ENCODE measurements at places on chromosomes 4 and X. TPM values are rescaled to one million over a fixed set of nuclear protein-coding genes. Genes with fewer than 3 reads are reported as not detected.

Gene MID1
- total RNA-seq = 63.0 TPM

GRCh38 chr4:27886120-27886519 is 1025.5 kb downstream of the STIM2 start:
- DNase-seq = no peak

Gene RIPPLY1
- total RNA-seq = not detected

- no peak for DNase-seq
Measured at GRCh38 chrX:72045552-72046277, 86.0 kb downstream of the RTL5 start.

GRCh38 chr4:126440297-126440696 is 1125.5 kb downstream of the FAT4 start:
- no peak for DNase-seq

- peak; percentile 93 for DNase-seq
Measured at GRCh38 chr4:105708181-105709080, at the start of the genes GSTCD and INTS12. Gene GSTCD, plus strand, starts transcription at chr4:105708784. Its CDS starts 8,830 bp downstream, at chr4:105717614. Gene INTS12, minus strand, starts transcription at chr4:105708689. Its CDS starts 8,684 bp downstream, at chr4:105700005.

- no peak for DNase-seq
Measured at GRCh38 chr4:94574050-94574449, 122.3 kb downstream of the PDLIM5 start.

DNA sequence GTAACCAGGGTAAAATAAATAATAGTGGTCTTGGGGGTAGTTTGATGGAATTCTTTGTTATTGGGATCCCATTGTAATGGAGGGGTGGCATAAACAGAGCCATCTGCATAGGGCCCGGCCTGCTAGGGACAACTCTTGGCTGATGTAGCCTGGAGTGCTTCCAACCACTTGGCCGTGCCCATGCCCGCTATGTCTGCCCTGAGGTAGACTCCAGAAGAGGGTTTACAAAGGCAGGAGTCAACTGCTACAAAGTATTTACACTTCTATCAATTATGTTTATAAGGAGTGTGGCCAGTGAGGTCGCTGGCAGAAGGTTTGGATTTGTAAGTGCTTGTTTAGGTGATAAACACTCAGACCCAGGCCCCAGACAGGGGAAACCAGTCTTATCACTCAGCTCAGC is 8.1 kb downstream of the RASL11B start:
- DNase-seq = no peak

Gene TMPRSS11A
- not detected for total RNA-seq

Gene PROM1
- not detected for total RNA-seq

Gene PAGE5
- not detected for total RNA-seq

- no peak for DNase-seq
Measured at GRCh38 chrX:7111518-7111917, 36.0 kb upstream of the STS start.

GRCh38 chrX:151704041-151704663 is 8.9 kb downstream of the PRRG3 start:
- DNase-seq = no peak

- no peak for DNase-seq
Measured at GRCh38 chrX:119853444-119853843, 681 bp upstream of the UPF3B start.

DNA sequence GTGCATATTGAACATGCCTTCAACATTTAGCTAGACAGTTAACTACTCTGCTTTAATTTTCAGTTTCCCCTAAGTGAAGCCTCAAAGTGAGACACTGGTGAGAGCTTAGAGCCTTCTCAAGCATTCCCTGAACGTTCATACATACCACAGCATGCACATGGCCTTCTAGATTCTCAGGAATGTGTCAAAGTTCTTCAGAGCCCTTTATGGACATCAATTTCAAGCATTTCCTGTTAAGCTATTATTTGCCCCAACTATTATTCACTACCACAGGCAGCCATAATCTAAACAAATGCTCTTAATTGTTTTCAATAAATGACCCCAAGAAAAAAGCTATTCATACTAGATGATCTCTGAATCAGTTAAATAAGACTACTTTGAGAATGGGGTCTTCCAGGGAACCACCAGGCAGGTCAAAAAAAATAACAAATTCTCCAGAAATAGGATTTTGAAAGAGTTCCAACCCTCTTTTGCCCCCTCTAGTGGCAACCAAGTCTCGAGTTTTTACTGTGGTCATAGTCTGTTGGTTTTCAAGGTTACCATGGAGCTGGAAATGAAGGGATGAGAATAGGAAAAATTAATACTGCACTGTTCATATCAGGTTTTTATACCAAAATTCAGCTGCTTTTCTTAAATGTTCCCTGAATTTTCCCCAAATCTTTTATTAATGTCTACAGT is 235.4 kb downstream of the RAB28 start:
- peak; percentile 6 for DNase-seq

DNA sequence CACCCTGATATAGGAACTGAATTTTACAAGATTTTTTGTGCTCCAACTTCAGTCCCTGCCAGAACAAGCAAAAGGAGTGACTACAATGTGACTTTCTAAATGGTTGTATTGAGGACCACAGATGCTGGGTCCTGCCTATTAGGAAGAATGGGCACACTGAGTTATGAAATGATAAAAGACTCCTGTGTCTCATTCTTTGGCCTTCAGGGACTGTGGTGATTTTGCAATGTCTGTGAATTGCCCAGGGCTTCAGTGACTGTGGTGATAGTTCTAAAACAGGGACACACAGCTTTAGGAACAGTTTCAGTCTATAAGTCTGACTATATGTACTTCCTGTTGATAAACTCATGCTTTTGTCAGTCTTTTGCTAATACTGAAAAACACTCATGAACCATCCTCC is 210.2 kb downstream of the DMD start:
- no peak for DNase-seq

Gene CLNK
- total RNA-seq = not detected

DNA sequence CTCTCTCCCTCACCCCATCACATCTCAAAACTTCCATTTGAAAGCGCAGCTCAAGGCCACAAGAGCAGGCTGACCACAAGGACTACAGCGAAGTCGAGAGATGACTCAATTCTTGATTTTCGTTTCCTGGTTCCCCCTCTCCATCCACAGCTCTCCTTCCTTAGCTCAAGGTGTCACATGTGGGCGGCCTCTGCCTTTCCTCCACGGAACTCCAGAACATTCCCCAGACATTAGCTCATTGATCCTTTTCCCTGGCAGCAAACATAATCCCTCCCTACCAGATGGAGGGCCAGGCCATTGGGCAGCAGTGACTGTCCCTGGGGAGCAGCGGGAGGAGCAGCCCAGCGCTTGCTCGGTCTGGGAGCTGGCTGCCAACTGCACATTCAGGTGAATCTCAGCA is 56.3 kb downstream of the CCDC149 start:
- peak; percentile 67 for DNase-seq

Gene F8A2
- not detected for total RNA-seq

- DNase-seq = no peak
Measured at GRCh38 chr4:1332686-1333085, 14.3 kb upstream of the UVSSA start.

Gene PDLIM5
- total RNA-seq = 159 TPM

Gene PF4V1
- total RNA-seq = not detected

GRCh38 chr4:70958681-70959080 is 34.8 kb upstream of the DCK start:
- peak; percentile 89 for DNase-seq

DNA sequence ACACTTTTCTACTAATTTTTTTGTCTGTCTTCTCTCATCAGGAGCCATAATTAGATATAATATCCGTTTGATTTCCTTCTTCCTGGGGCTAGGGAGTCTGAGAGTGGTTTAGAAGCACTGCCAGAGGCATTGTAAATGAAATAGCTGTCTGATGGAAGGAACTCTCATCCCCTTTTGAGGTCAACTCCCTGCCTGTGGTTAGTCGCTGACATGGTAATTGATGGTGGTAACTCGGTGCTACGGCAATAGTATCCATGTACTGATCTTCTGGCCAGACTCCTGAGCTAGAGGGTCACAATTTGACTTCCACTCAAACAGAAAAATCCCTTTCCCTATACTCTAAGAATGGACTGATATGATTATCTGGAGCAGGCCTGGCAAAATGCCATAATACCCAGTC is 108.1 kb upstream of the TRPC5 start:
- DNase-seq = no peak

DNA sequence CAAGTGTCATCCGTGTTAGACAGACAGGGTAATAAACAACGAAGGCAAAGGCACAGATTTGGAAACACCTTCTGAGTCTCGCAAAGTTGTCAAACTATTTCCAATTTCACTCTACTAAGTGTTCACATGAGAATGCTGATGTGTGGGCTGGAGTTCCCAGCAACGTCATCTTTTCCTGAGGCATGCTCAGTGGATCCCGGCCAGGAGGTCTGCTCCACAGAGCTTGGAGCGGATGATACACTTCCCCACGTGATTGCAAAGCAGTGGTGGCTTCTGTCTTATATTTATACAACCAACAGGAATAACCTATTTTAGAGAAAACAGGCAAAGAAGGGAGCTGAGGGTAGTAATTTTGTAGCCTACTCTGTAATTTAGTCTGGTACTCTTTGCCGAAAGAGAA is 40.1 kb upstream of the PDK3 start:
- peak; percentile 22 for DNase-seq

Gene C4orf36
- 0.28 TPM for total RNA-seq

Gene FAT1
- total RNA-seq = 519 TPM

DNA sequence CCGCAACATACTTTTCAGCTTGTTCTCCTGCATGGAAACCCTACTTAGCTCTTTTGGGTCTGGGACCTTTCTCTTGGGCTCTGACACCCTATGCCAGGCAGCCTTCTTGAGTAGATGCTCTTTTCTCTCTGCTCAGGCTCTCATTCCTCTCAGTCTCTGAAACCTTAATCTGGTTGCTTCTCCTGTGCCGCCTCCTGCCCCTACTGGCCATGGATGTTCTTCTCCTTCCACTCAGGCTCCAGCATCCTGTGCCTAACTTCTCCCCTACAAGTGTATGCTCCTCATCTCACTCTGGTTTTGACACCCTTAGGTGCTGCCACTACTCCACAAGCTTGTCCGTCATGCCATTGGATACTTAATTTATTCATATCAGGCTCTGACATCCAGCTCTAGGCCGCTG is 15.2 kb downstream of the BLTP1 start:
- DNase-seq = no peak

DNA sequence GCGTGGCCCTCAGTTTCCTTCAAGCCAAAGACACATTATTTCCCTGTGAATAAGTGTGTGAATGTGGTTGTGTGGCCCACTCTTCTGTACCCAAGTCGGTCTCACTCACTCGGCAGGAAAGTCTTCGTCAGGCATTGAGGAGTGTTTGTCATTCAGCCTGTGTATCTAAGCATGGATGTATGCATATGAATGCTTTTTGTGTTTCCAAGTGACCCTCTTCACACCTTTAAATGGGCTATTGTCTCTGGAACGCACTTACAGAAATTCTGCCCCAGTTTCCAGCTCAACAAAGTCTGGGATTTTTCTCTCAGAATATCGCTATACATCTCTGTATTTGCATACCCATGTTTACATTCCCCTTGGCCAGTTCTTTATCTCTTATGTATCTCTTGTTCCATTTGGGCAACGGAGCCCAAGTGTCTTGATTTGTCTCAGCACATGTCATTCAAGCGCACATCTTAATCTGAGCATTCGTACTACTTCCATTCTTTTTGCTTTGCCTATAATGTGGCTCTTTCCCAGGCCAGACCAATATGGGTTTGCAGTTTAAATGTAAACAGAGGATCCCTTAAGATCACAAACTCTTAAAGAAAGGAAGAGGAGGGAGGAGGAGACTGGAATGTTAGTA is 4.8 kb downstream of the BCOR start:
- no peak for DNase-seq

Gene EFHC2
- total RNA-seq = 0.28 TPM

DNA sequence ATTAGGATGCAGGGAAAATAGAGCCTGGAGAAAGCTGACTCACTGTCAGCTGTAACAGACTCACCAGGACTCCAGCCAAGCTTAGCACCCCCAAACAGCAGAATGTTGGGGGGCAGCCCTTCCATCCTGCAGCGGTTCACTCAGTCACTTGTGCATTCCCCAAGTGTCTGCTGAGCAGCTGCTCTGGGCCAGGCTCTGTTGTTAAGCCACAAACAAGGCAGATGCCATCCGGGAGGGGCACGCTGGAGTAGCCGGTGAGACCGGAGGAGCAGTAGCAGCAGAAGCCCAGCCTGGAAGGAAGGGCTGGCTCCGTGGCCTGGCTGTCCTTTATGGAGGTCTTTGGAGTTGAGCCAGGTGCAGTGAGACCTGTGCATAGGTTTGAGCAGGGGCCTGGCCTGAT is 22.0 kb downstream of the CCNQ start:
- no peak for DNase-seq

DNA sequence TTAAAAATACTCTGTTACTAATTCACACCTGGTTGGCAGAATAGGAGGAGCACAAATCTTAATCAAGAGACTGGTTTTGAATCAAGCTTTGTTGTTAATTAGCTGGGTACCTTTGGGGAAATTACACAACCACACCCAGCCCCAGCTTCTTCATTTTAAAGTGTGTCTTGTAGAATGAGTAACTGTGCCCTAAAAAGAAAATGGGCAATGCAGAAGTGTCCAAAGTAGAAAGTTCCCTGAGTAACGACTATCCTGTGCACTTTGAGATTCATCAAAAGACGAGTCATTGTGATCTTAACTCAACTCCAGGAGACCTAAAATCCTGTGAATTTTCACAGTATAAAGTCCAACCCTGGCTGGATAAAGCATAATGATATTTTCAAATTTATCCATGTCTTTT is 792.3 kb upstream of the HS3ST1 start:
- DNase-seq = no peak

DNA sequence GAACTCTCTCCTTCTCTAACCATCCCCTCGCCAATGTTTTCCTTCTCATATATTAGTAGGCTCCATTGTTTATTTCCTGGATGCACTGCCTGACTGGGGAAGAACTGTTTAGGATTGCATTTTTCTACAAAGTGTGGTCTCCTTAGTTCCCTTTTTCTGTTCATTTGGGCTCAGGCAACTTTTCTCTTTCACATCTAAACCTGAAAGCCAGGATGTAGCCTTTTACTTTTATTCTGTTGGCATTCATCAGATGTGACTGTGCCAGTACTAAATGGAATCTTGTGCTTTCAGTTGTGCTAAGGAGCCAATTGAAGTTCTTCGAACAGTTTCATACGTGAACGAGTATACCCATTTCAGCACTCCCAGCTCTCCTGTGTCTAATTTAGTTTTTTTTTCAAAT is 59.8 kb downstream of the DDIT4L start:
- no peak for DNase-seq

Gene IBSP
- not detected for total RNA-seq

DNA sequence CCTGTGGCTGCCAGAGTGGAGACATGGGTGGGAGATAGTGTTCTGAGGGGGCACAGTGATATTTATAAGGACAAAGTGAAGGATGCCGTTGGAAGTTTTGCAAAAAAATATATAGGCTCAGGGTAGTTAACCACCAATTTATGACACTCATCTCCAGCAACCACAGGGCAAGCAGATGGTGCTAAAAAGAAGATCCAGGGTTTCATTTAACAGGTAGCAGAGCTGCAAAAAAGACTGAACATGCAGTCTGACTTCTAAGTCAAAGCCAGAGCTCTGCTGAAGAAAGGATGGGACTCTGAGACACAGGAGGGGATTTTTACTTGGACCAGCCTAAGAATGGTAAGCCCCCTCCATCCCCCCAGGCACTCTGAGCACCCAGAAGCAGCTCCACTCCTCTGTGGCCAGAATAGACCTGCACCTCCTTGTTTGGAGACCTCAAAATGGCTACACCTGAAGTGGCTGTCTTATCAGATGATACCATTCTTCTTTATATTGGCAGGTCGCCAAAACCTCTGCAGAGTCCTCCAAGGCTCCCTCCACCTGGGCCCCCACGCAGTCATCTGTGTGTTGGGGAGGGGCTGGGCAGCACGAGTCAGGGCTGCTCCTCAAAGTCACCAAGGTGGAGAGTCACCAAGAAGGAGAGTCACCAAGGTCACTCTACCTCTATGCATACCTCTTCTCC is 161.4 kb upstream of the FAM9B start:
- no peak for DNase-seq

Gene GSPT2
- total RNA-seq = 8.3 TPM

Gene FATE1
- not detected for total RNA-seq

Gene DMRTC1
- not detected for total RNA-seq
